Activated naive CD4-positive, alpha-beta T cell treated with anti-CD3 and anti-CD28 coated beads, Interleukin-2, amount 10 ng/mL, durations not matched to agents 7 days and 5 days (primary cell): ENCODE measurements at places on chromosomes 2 and 18.

DNA sequence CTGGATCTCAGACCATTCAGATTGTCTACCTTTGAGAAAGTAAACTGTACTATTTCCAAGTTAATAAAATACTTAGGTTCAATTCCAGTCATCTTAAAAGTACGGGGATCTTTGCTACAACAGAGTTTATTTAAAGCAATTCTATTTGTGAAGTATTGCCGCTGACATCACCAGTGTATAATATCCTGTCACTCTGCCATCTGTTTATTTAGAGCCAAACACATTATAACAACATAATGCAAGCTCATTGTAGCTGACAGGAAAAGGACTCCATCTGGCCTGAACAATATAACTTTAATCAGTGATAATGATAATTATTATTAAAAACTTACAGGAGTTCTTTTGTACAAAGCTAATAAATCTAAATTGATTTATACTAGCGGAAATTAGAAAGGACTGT lies 786.8 kb downstream of the ERBB4 start:
- DNase-seq: no peak

- no peak for DNase-seq
Observed at GRCh38 chr2:176151442-176152287, at the start of gene HOXD4. HOXD4 (plus strand) TSS chr2:176151550; CDS start chr2:176151634, 84 bp downstream.

DNA sequence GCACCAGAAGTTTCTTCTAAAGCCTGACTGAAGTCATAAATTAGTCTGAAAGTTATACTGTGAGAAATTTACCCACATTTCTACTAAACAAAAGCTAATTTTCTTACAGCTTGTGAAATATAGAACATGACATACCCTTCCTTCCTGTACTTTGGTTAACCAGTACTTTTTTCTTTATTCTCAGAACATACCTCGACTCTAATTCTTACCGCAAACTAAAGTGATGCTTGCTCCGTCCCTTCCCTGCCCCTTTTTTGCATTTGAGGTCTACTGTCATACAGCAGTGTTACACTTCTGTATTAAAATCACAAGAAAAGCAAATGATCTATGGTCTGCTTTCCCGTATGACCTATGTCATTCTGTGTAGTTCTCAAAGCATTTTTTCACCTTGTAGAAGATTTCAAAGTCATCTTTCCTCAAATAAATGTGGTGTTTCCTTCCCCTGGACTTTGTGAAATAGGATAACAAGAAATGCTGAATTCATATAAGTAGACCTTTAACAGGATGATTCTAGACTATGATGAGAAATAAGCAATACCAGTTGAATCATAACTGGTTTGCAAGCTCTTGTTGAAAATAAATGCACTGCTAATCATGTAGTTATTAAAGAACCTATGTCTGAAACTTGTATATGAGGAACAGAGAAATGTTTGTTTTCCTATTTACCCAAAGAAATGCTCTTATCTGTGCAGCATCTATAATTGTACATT lies 30.4 kb downstream of the CYTIP start:
- peak; percentile 73 for DNase-seq

DNA sequence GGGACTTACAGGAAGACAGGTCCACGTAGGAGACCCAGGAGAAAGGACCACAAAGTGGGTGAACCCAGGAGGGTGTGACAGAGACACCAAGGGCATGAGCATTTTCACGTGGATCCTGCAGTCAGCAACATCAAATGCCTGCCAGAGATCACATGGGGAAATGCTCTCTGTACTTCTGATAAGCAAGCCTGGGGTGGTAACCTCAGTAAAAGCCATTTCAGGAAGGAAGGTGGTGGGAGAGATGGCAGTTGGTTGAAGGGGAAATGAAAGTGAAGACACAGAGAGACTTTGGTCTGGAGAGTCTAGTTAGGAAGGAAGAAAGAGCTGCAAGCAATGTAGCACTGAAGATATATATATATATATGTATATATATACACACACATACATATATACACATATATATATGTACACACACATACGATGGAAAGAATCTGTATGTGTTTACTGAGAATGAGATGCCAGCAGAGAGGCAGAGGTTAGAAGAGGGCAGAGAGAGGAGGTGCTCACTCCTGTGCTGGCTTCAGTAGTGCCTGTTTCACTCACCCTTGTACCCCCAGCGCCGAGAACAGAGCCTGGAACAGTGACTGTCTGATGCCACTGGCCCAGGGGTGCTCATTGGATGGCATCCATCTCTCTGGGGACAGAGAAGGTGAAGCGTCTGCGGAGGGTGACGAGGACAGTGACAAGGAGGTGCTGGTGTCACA lies 314.9 kb downstream of the AFF3 start:
- DNase-seq: peak; percentile 53

DNA sequence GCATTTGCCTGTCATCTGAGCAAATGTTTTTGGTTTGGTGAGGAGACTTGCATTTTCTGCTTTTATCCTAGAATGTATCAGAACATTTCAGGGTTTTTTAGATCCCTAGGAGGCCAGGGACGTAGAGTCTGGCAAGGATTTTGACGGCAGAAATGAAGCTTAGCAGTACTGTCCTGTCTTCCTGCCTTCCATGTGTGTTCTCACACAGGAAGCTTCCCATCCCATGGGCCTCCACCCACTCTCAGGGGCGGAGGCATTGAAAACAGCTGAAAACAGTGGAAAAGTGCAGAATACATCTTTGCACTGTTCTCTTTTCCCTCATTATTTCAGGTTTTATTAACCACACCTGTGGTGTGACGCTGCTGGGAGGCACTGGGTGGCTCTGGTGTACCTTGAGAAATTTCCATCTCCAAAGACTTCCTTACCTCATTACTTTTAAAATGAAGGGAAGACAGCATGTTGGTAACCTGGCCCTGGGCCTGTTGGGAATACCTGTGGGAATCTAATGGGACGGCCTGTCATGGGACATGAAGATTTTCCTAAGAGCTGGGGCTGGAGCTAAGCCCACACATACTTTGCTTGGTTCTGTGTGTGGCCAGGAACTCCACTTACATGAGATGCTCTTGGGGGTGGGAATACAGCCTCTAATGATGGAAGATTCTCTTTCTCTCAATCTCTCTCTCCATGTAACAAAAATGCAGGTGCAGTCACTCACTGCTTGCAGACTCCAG lies 20.5 kb downstream of the PCARE start:
- no peak for DNase-seq

- DNase-seq: no peak
Observed at GRCh38 chr2:98102878-98103277, 15.9 kb downstream of the VWA3B start.

DNA sequence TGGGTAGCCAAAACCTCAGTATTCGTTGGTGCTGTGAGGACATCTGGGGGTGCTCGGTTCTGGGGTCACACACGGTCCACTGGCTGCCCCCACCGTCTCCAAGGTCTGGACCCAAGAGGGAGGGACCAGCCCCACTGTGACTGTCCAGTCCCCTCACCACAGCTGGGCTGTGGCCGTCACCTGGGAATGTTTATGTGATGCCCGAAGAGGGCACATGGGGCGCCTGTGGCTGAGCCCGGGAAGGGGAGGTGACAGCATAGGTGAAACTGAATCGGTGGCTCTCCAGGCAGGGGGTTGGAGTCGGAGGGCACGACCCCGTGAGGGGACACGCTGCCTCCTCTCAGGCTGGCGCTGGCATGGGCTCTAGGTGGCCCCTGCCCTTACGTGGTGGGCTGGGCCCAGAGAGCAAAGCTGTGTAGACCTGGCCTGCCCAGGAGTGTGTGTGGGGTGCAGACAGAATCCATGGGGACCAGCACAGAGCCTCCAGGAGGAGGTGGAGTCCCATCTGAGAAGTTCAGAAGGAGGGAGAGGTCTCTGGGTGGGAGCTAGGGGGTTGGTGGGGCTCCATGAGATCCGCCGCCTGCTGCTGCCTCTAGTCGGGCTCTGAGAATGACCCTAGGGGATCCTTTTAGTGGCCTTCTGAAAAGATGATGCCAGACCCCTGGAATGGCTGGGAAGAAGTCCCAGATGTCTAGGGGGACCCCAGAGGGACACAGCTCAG lies 1.8 kb downstream of the BOK start:
- DNase-seq: no peak

DNA sequence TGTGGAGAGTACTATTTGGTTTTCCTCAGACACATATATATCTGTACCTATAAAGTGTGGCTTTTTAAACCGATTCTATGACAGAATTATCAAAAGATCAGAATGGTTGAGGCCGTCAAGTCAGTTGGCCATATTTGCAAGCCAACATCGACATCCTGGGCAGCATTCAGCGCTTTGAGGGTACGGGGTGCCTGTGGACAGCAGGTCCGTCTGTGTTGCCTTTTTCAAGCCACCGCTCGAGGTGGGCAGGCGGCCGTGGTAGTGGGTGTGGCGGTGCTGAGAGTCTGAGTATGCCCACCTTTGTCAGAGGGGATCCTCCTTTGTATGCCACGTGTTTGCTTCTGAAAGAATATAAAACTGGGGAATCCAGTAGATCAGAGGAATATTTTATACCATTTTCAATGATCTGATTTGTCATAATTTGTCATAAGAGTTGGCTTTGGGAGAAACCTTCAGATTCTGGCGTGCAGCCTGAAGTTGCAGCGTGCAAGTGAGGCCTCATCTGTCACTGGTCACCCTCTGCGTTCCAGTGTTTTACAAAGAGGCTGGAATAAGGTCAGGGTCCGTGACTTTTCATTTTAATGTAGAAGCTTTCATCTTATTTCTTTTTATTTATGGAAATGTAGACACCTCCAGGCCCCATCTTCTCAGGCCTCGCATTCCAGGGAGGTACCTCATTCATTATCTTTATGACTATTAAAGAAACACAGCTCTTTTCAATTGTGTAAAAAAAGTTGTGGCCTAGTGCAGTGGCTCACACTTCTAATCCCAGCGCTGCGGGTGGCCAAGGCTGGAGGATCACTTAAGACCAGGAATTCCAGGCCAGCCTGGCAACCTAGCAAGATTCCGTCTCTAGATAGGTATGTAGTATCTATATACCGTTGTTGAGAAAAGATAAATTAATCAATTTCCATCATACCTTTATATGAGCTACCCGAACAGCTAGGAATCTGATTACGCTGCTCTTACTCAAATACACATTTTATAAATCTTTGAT lies 37.8 kb upstream of the RBM44 start:
- DNase-seq: no peak

DNA sequence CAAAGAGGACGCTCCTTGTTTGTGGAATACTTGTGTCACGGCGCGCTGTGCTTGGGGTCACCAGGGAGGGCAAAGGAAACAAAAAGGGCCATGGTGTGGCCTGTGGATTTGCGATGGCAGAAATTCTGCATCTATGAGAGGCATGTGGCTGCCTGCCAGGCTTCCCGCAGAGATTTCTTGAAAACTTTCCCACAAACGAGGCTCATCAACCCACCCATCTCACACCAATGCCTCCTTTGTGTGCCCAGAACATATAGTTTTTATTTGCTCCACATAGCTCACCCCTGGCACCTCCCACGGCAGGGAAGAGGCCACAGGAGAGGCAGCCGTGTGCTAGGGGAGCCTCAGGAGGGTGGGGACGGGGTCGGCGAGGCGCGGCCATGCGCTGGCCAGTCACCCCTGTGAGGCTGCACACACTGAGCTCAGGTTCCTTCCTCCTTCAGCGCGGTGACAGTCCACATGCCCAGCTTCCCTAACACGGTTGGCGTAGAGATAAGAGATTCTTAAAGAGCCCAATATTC lies 100.3 kb downstream of the MBP start:
- DNase-seq: no peak

DNA sequence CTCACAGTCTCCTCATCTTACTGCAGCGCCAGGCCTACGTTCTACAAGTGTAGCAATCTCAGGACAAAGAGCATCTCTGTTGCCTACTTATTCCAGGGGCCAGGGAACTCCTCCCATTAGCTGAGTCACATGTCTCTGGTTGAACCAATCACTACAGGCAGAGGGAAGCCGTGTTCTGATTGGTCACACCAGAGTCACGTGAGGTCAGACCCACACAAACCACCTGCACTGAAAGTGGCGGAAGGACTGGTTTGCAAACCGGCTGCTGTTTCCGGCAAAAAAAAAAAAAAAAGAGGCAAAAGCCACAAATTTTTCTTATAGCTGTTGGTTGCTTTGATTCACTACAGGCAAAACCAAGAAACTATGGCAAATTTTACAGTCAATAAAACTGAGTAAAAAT lies 21.9 kb upstream of the USP14 start:
- peak; percentile 46 for DNase-seq
